ENCODE measurements at places on chromosomes 6 and 20. TPM values are rescaled to one million over a fixed set of nuclear protein-coding genes. Genes with fewer than 3 reads are reported as not detected.

DNA sequence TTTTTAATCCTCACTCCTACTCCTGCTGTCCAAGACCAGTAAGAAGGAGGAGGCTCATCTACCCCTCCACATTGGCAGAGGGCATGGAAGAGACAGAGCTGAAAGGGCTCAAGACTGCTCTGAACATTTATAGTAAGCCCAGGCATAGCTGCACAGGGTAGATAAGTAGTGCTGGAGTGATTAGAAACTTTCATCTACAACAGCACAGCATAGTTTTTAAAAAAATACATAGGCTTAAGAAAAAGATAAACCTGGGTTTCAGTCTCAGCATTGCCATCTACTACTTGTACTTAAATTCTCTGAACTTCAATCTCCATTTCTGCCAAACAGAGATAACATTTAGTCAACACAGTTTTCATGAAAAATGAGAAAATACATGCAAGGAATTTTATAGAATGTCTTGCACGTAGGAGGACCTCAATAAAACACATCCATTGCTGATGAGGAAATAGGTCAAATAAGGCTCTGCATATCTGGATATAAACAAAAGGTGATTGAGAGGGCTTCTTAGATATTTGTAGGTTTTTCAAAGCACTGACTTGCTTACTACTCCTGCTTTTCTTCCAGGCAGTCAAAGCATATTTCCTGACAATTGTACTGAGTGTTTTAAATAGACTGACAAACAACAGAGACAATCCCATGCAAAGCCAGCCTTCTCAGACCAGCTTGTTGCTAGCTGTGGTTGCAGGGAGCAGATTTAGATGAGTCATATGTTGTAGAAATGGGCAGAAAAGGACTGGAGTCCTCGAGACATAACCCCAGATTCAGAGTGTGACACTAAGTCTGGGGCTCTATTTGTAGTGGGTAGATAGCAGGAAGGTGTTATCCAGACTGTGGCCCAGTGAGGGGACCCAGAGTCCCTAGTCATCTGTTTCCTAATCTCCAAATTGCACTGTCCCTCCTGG lies 107.4 kb upstream of the TAB2 start:
- DNase-seq: no peak

- no peak for DNase-seq
These were observed 70.0 kb upstream of the SUPT3H start for GRCh38 chr6:45447716-45448115.

- DNase-seq: no peak
These were observed 9.8 kb upstream of the HECA start for GRCh38 chr6:139124887-139125672.

DNA sequence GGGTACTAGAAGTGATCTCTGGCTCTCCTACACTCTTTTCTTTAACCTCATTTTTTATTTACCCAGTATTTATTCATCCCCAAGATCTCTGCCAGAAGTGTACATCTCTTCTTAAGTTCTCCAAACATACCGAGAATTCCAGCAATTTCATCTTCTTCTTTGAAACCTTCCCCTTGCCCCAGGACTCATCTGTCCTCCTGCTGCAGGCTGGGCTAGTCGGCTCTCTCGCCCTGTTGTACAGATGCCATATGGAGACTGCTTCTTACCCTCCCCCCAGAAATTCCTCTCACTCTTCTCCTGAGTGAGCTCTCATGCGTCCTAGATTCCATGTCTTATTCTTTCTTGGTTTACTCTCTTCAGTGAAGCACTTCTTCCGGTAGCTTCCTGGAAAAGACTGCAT lies 21.9 kb upstream of the PNRC1 start:
- DNase-seq: no peak

DNA sequence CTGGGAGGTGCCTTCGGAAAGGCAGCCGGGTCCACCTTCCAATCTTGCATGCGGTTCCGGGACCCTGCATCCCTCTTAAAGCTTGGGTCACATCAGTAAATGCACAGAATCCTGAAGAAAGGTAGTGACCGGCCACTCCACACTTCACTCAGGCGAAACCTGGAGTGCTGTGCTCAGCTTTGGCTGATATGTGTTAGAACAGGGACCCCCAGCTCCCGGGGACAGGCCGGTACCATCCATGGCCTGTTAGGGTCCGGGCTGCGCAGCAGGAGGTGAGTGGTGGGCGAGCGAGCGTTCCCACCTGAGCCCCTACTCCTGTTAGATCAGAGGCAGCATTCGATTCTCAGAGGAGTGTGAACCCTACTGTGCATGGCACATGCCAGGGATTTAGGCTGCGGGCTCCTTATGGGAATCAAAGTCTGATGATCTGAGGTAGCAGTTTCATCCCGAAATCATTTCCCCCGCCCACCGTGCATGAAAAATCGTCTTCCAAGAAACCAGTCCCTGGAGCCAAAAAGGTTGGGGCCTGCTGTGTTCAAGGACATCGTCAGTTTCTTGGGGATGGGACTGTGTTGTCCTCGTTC lies 143.0 kb downstream of the ERMARD start:
- no peak for DNase-seq

- no peak for DNase-seq
These were observed 129.9 kb upstream of the GRIK2 start for GRCh38 chr6:101263596-101263995.

GRCh38 chr6:108720827-108721226 lies 127.4 kb upstream of the ARMC2 start:
- DNase-seq: no peak

GRCh38 chr20:1463971-1464570 lies 2.6 kb downstream of the NSFL1C start:
- DNase-seq: no peak

GRCh38 chr6:53618219-53618618 lies 47.3 kb downstream of the KLHL31 start:
- no peak for DNase-seq

DNA sequence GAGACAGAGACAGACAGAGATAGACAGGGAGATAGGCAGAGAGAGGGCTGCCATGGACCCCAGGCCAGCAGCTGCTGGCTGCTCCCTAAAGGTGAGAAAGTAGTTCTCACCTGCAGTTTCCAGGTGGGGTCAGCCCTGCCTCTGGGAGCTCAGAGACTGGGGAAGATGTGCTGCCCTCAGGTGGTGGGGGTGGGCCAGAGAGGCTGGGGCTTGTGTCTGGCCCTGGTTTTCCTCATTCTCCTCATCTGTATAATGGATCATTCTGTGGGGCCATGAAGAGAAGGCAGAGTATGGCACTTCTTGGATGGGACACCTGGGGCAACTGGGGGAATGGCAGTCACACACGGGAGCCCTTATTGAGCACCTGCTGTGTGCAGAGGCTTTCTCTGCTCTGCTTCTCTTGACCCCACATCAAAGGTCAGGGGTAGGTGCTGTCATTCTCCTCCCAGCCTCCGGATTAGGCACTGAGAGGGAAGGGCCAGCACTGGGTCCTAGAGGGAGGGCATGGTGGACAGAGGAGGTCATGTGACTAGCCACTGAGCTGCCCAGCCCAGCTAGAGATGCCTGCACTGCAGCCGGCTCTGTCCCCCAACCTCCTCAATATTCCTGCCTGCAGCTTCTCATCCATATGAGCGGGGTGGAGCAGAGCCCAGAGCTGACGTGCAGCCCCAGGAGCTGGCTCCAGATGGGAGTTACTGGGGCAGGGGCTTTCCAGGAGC lies 4.1 kb downstream of the ANGPT4 start:
- DNase-seq: no peak

DNA sequence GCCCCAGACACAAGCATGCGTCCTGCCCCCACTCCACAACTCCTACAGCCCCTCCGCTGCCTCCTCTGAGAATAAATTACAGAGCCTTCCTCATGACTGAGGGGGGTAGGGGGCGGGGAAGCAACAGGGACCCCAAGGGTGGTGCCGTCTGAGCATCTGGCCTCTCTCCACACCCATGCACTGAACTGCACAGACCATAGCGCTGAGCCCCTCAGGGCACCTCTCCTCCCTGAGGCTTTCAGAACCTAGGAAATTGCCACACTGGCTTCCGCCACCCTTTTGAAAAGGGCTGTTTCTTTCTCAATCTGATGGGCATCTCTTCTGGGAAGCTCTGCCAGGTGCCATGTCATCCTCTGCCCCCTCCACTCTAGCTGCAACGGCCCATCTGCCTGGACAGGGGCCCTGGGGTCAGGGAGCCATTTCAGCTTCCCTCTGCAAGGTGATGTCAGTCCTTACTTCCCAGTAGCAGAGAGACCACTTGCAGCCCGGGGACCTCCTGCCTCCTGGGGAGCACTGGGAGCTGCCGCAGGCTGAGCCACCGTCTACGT lies 2.5 kb downstream of the CST7 start:
- DNase-seq: peak; percentile 48

DNA sequence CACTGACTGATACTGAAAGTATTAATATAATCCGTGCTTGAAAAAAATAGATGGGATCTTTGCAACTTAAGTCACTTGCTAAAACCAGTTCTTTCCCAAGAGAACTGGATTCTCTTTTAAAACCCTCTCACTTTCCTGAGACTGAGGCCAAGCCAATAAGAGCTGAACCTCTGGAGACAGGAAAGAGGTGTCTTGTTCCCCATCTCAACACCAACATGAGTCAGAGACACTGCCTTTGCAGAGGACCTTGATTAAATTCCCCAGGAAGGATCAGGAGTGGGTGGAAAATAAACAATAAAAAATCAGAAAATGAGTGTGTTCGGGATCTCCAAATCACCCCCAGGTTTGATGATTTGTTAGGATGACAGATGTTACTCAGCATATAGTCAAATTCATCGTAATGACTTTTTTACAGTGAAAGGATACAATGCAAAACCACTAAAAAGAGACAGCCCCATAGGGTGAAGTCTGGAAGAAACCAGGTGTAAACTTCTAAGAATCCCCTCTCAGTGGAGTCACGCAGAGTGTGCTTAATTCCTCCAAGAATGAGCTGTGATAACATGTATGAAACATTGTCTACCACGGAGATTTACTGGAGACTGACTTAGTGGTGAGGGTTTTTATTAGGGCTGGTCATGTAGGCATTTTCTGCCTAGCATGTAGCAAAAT lies 122.8 kb upstream of the BEND3 start:
- no peak for DNase-seq

DNA sequence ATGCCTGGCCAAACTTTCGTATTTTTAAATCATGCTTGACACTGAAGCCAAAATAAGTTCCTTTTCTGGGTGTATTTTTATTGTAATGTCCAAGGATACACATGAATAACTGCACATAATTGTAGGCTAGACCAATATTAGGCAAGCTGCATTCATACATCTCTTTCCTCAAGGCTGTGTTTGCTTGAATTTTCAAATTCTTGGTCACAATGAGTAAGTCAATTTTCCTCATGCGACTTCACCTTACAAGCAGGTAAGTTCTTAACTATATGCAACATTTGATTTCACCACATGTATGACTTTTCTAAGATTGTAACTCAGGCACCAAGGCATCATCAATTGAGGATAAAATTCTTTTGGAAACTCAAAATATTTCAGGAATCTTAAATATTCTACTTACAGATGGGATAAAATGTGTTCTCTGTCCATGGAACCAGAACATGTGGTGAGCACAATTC lies 112.4 kb upstream of the ZNF217 start:
- no peak for DNase-seq

DNA sequence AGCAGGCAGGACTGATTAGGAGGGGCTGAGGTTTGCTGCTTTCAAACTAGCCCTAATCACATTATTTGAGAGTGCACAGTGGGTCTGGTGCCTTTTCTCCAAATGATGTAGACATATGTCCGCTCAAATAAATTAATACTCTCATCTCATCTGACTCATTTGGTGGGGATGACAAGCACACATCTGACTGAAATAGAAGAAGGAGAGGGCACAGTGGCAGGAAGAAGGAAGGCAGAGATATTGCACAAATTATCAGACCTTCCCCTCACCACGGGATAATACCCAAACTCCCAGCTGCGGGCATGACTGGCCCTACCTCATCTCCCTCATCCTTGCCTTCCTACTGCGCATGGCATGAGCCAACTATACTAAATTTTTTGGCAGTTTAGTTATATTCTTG lies 33.9 kb upstream of the TNFRSF21 start:
- DNase-seq: no peak

GRCh38 chr20:59666586-59666985 lies 62.2 kb downstream of the PHACTR3 start:
- no peak for DNase-seq

DNA sequence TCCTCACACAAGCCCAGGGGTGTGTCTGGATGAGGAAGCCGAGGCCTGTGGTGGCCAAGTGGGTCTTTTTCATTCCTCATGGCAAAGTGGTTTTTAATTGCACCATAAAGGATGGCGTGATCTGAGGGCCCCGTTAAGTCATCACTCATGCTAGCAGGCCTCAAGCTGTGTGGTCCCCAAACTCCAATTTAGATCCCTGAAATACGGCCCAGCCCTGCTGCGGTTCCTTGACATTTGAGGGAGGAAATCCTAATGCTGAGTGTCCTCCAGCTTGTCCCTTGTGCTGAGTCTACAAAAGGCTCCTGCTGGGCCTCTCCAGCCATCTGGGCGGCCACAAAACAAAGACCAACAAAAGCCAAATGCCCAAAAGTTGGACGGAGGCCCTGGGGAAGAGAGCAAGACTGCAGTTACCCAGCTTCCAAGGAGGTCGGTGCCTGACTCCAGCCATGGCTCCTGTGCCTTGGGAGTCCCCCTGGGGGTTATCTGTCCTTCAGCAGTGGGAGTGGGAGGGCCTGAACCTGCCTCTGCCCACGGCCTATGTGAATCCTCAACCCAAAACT lies 162.3 kb upstream of the PDE10A start:
- no peak for DNase-seq

DNA sequence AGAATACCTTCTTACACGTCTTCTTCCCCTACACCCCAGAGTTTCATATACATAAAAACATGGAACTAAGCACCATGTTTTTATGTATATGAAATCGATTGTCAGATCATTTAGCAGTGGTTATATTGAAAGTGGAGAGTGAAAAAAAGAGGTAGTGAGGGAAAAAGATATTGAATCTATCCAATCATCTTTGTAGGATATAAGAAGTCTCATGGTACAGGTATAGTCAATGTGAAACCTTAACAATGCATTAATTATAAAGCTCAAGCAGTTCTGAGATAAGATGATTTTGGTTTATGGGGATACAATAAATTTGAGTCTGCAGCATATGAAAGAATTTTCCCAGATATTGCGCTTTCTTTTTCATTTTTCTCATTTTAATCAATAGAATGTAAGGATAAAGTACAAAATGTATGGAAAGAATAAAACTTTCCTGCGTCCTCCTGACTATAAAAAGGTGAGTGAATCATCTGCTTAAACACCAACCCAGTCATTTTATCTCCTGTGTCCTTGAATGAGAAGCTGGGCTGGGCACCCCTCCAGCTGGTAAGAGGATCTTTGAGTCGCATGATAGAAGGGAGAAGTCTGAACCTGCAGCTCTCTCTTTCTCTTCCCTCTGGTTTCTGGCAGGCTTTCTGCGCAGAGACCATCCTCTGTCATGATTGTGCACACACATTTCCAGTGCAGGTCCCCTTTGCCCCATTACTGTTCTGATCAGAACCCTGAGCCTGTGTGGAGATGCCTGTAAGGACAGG lies 28.1 kb upstream of the AKIRIN2 start:
- DNase-seq: no peak

The VGLL2 gene
- not detected for total RNA-seq

The ZGPAT gene
- total RNA-seq: 23.8 TPM

The C4A gene
- 453 TPM for total RNA-seq

The NELFCD gene
- 50.7 TPM for total RNA-seq

The PTCHD4 gene
- total RNA-seq: 1.7 TPM

The TTK gene
- 0.80 TPM for total RNA-seq

The B3GALT4 gene
- 14.8 TPM for total RNA-seq

The PPIL6 gene
- total RNA-seq: 7.1 TPM

Measured in sciatic nerve (tissue), 2 donors.